ENCODE measurements at places on chromosomes 3 and 15. TPM values are rescaled to one million over a fixed set of nuclear protein-coding genes. Genes with fewer than 3 reads are reported as not detected.

DNA sequence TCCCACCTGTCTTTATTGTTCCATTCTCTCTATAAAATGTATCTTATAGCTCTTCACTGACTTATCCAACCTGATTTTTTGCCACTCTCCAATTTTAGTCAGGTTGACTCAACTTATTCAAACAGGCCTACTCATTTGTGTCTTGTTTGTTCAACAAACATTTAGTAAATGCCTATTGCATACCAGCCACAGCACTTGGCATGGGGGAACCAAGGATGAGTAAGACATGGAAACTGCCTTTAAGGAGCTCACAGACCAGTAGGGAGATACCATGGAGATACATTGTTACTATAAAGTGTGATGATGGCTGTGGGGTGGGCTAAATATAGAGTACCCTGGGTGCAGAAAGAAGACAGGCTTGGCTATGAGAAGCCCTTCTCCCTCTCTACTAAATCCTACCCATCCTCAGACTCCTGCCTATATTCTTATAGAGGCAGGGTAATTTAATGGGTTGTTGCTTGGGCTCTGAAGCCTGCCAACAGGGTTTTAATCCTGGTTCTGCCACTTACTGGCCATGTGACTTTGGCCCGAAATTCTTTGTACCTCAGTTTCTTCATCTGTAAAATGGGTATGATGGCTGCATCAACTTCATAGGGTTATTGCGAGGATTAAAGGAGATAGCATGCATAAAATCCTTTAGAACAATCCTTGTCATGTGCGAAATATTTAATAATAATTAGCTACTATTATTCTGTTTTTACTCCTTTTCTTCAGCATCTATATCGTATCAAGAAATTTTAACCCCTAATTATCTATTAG lies 348.5 kb upstream of the UMPS start:
- no peak for DNase-seq

DNA sequence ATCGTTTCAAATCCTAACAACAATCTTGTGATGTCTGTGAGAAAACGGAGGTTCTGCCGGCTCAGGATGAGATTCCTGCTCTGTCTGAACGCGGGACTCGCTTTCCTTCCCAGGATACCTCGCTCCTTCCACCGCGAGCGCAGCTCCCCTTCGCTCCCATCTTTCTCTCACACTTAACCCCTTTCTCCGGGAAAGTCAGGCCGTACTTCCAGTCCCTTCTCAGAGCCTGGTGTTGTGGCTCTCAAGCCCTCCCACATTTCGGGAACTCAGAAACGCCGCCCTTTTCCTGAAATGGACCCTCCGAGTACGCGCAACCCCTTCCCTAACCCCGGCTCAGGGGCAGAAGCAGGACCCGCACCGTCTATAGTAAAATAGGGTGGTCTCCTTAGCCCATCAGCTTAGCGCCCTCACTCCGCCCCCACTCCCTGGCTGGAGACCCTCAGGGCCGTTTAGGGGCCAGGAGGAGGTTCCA lies 378 bp upstream of the FEM1B start:
- no peak for DNase-seq

DNA sequence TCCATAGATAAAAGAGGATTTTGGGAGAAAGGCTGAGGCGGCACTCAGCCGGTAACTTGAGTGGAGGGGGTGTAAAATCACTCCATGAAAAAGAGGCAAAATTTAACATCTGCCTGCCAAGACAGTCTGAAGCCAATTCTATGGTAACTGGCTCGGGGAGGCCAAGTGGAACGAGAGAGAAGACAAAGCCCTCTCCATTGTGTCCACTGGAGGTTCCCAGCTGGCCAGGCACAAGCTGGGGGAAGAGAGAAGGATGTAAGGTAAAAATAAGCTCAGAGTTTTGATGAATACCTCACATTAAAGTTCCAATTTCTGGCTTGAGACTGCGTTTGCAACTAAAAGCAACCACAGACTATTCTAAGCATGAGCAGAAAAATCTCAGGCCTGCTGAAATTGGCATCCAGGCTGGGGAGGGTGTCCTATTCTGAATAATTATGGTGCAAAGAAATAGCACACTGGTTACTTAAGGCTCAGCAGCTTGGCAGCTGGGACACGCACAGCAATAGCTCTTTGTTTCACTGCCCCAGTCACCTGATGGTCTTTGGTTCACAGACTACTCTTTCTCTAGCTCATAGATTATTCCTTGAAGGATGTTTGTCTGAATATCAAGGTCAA lies 48.8 kb downstream of the CHRD start:
- no peak for DNase-seq

DNA sequence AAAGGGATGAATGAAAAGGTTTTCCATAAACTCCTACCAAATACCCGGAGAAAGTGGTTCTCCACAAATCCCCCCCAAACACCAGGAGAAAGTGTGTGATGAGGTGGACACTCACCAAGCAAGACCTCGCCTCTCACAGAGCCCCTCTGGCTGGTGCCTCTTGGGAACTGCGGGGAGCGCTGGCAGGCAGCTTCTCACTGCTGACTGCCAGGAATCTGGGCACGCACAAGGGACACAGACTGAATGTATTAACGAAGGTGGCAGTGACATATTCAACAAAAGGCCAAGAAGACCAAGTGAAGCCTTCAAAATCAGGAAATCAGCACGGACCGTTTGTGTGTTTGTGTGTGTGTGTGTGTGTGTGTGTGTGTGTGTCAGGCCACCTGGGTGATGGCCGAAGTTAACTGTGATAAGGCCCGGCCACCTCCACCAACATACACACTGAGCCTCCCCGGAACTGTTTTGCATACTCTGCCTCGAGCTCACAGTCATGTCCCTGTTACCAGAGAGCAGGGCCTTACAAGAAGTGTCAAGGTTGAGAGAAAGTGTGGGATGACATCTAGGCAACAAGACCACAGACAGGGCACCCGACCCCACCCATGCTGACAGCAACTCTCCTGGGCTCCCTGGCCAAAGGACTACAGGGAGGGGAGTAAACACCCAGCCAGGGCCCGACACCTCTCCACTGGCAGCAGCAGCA lies 18.0 kb downstream of the ATP10A start:
- DNase-seq, result no peak

The GOLGA6D gene
- not detected for polyA plus RNA-seq

The ST6GAL1 gene
- polyA plus RNA-seq, result 55.2 TPM

Measured in ovary (tissue), 10 donors.